ENCODE measurements at places on chromosomes 1 and 21.

GRCh38 chr1:68278221-68278620 is 45.9 kb upstream of the WLS start:
- no peak for DNase-seq

DNA sequence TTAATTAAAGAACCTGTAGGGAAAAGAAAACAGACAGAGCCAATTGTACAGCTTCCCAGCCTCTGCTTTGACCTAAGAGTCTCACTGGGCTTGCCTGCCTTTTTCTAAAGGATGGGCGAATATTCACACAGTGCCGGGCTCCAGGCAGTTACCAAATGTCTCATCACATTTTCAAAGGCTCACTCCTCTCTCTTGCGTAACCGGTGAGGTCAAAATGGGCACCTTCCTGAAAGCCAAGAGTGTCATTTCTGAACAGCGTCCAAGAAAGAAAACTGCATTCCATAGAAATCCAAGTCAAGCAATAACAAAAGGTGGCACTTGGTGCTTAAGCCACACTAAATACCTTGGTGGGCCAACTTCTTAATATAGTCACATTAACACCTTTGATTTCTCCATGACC is 710 bp upstream of the PALMD start:
- no peak for DNase-seq

GRCh38 chr21:46424621-46425020 is 34.1 kb upstream of the DIP2A start:
- DNase-seq = no peak

DNA sequence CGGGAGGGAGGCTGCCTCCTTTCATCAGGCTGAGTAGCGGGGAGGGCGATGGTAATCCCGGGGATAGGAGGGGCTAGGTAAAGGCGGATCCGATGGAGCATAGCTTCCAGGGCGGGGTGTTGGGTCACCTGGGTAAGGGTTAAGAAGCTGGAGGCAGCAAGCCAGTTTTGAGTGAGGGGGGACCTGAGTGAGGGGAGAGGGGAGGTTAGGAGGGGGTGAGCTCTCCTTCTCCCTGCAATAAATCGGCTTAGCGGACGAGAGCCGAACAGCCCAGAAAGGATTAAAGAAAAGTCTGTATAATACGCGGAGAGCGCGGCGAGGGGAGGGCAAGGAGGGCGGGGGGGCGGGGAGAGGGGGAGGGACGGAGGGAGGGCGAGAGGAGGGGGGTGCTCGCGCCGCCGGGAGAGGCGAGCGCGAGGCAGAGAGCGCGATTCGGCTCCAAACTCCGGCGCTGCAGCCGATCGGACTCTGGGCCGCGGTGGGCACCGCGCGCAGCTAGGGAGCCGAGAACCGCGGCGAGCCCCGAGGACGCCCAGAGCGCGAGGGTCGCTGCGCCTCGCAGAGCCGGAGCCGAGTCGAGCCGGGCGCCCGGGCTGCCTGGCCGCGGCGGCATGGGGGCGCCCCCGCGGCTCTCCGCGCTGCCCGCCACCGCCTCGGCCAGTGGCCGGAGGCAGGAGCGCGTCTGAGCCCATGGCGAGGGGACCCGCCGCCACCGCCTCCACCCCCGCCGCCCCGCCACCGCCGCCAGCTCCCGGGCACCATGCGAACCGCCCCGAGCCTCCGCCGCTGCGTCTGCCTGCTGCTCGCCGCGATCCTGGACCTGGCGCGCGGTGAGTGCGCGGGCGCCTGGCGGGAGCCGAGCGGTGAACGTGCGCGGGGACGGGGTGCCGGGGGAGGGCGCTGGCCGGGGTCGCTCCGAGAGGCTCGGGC is at the start of gene IGSF21:
Gene IGSF21, plus strand, starts transcription at position 430 of the 930 bp plus-strand sequence. Its CDS starts 331 bp downstream, at position 761.
- no peak for DNase-seq

GRCh38 chr1:213821175-213821942 is 166.4 kb upstream of the PROX1 start:
- DNase-seq = no peak

Data from stimulated activated CD8-positive, alpha-beta memory T cell treated with anti-CD3 and anti-CD28 coated beads, Interleukin-7, amount 100 ng/mL, for 1 hour (primary cell).